ENCODE measurements at places on chromosomes 2 and 18.

GRCh38 chr2:211867845-211868451 lies 670.7 kb downstream of the ERBB4 start:
- no peak for DNase-seq

- DNase-seq: no peak
Observed at GRCh38 chr2:43905371-43905803, 66.6 kb downstream of the ABCG8 start.

GRCh38 chr2:161245261-161245553 lies 63.0 kb upstream of the PSMD14 start:
- no peak for DNase-seq

DNA sequence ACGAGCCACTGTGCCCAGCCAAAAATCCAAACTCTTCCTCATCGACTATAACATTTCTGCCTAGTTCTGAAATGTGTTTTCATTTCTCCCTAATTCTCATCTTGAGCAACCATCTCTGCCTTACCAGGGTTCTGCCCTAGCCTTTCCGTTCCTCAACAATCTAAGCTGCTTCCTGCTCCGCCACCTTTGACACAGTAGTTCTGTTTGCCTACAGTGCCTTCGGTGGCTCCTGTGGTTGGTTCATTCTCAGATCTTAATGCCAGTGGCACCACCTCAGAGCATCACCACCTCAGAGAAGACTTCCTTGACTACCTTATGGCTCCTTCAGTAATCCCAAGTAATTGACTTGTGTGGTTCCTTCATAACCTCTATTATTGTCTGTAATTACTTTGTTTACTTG lies 3.8 kb downstream of the SOCS6 start:
- DNase-seq: no peak

DNA sequence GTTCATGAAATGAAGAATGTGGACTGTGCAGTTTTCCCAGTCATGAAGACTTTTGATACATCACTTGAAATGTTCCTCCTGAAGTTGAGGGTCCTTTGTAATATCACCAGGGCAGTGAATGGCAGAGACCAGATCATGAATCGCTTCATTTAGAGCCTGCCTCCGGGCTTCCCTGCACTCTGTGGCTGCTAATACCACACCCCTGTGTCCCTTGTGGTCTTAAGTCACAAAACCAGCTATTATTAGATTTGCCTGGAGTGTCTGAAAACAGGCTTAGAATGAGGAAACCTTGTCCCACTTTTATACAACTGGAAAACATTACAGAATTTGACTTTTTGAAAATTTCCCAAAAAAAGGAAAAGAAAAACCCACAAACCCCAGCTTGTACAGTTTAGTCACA lies 147.9 kb downstream of the MGAT5 start:
- DNase-seq: no peak

GRCh38 chr2:128549094-128549493 lies 230.4 kb upstream of the HS6ST1 start:
- DNase-seq: no peak

DNA sequence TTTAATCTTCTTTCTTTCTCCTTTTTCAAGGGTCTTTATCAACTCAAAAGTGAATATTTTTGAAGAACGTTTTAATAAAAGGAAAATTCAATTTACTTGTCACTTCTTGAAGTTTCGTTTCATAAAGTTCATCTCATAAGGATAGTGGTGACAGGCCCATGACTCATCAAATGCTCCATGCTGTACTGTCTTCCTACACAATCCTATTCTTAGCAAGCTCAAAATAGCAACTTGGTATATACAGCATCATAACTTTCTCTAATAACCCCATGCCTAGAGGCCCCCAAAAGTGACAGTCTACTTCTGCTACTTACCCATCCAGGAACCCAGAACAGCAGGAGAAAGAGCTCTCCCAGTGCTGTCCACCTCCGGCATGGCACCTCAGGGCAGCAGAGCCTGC lies 7.7 kb downstream of the FBXO15 start:
- DNase-seq: no peak

DNA sequence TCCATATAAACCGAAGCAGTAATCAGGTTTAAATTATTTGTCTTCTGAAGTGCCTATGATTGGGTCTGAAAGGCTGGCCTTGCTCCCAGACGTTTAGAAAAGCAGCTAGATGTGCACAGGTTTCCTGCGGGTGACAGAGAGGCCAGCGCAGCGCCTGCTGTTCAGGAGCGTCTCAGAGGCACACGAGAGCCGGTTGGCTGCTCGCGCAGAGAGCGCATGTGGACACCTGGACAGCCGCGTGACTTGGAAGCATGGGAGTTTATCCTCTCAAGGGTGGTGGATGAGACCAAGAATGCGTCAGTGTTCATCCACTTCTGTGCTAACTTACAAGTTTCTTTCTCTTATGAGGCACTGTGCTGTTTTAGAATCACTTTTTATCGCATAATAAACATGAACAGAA lies 303.7 kb downstream of the PTGR3 start:
- DNase-seq: no peak

- no peak for DNase-seq
Observed at GRCh38 chr18:36028859-36029258, 38.5 kb downstream of the RPRD1A start.

DNA sequence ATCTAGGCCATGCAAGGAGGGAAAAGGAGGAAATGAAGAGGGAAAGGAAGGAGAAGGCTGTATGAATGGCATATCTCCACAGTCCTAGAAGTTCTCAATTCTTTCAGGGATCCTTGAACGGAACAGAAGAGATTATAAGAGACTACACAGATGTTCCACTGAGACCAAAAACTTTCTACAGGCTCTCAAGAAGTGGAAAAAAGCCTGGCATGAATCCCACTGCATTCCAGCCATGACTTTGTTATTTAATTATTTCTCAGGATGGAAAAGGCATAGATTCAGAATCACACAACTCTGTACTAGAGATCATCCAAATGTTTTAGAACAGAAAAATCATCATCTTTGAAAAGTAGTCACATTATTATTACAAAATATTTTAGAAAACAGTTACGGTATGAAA lies 131.7 kb upstream of the CDH20 start:
- DNase-seq: no peak

- DNase-seq: no peak
Observed at GRCh38 chr2:128579825-128580224, 261.2 kb upstream of the HS6ST1 start.

GRCh38 chr18:58315739-58316215 lies 271.8 kb downstream of the NEDD4L start:
- DNase-seq: no peak

- no peak for DNase-seq
Observed at GRCh38 chr2:17813742-17814473, 2.4 kb upstream of the MSGN1 start.

DNA sequence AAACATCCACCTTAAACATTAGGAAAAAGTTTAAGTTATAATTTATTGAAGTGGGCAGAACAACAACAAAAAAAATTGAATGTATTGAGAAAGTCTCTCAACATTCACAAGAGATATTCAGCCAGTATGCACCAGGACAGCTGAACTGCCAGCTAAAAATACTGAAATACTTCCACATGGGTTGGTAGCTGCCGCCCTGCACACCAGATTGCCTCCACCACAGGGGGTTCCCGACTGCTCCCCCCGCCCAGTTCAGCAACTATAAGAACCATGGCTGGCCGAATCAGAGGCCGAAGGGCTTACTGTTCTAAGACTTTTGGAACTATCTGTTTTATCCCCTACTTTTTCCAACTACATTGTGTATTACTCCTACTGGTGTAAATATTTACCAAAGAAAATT lies 150.0 kb upstream of the LRP1B start:
- peak; percentile 11 for DNase-seq

GRCh38 chr2:142038826-142039225 lies 92.0 kb downstream of the LRP1B start:
- no peak for DNase-seq

DNA sequence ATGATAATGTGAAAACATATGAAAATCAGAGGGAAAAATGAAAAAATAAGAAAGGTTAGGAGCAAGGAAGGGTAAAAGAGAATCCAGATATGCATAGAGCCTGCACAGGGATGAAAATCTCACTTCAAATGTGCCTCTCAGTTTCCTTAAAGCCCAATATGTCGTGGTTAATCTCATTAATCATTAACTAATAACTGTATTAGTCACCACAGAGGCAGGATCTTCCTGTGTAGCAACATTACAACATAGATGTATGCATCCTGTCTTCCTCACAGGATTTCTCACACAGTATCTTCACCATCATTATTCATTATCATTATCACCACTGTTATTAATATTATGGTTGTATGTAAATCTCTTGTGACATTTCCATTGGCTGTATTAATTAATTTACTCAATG lies 361.2 kb upstream of the SOX11 start:
- no peak for DNase-seq

- no peak for DNase-seq
Observed at GRCh38 chr18:50721006-50721405, 98.8 kb downstream of the MRO start.

DNA sequence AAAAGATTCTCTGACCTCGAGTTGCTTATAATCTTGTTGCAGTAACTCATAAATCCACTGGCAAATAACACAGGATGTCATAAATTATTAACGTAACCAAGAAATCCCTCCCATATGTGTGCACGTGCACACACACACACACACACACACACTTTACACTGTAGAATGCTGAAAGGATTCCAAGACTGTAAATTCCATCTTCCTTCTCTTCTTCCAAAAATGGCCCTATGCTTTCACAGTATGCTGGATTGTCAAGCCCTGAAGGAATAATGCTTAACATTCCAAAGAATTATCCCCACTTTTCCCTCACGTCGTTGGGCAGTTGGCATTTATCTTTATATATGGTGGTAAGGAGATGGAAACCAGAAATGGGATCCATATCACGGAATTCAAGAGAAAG lies 117.5 kb upstream of the CRIM1 start:
- DNase-seq: no peak

- no peak for DNase-seq
Observed at GRCh38 chr18:43484710-43485109, 207.4 kb upstream of the SYT4 start.

DNA sequence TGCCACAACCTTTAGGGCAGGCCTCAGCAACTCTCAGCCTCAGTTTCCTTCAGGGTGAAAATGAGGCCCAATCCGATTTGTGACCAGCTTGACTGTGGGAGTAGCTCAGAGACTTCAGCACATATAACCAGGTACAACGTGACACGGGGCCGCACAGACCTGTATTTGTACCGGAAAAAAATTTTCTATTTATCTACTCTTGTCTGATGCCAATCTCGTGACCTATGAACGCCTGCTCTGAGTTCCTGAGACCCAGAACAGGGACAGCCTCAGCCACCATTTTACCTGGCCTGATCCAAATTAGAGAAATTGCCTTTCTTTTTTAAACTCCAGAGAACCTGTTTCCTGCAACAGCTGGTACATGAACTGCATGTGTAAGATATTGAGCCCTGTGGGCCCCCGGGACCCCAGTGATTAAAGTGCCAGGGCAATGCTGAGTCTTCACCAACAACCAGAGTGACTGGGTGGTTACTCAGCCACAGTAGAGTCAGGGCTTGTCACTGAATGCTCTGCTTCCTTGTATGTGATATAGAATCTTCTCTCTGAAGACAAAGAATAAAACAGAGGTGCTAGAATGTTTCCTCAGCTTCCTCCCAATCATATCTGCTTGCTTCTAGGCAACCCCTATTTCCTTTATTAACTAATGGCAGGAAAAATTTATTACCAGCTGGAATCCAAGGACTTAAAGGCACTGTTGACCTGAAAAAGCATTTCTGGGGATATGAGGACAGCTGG lies 47.8 kb upstream of the FZD7 start:
- no peak for DNase-seq

GRCh38 chr2:38271697-38272096 lies 105.4 kb downstream of the ATL2 start:
- no peak for DNase-seq

GRCh38 chr2:193428336-193428818 lies 1233.6 kb upstream of the TMEFF2 start:
- no peak for DNase-seq

DNA sequence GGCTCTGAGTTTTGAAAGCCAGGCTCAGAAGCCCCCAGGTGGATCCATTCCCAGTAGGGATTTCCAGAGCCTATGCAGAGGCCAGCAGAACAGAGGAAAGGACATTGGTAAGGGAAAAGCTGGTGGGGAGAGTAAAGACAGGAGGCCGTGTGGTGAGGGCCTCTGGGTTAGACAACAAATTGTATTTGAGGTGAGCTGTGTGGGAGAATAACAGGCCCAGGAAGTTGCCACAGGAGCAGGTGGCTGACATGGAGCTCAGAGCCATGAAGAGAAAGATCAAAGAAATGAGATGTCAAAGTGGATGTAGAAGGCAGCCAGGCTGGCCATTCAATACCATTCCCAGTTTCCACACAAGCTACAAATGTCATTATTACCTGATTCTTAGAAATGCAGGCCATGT lies 8.8 kb downstream of the BUB1 start:
- DNase-seq: no peak

GRCh38 chr2:5409898-5410381 lies 282.2 kb upstream of the SOX11 start:
- no peak for DNase-seq

- no peak for DNase-seq
Observed at GRCh38 chr2:185417111-185417510, 321.5 kb upstream of the FSIP2 start.

DNA sequence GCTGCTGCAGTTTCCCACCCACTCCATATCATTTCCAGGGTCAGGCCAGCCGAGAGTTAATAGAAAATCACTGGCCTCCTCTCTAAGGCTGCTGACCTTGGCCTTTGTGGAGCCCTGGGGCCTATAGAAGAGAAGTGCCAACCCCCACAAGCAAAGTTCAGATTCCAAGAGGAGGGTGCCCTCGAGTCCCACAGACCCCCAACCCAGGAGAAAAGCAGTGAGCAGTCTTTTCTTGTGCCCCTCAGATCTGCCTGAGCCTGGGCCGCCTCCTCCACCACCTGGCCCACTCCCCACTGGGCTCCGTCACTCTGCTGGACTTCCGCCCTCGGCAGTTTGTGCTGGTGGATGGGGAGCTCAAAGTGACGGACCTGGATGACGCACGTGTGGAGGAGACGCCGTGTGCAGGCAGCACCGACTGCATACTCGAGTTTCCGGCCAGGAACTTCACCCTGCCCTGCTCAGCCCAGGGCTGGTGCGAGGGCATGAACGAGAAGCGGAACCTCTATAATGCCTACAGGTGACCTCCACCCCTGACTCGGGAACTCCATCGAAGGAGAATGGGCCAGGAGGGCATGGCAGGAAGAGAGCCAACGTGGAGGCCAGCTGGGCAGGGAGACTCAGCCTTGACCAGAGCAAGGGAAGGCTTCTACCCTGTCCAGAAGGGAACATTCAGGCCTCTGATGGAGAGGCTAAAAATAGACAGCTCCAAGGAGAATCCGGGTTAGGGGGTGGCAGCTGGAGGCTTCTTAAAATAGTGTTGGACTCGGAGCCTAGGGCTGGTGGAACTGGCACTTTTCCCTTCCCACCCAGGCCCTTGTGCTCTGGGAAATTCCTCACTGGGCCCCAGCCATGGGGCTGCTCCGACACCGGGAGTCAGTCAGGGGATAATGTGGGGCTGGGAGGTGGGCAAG lies 6.2 kb downstream of the PKDCC start:
- no peak for DNase-seq

- DNase-seq: no peak
Observed at GRCh38 chr2:121532347-121532766, 1.7 kb downstream of the RNU4ATAC start.

GRCh38 chr2:7010391-7011054 lies 93.3 kb downstream of the RNF144A start:
- DNase-seq: no peak

- DNase-seq: no peak
Observed at GRCh38 chr2:133139847-133140533, 428.3 kb downstream of the NCKAP5 start.
